ENCODE measurements at places on chromosomes 3 and 15.
A peak's percentile ranks its signal among the peaks of the same experiment; 100 is the strongest.

GRCh38 chr15:74865316-74865715, 7.8 kb downstream of the SCAMP2 start:
- DNase-seq, result no peak

GRCh38 chr3:11553436-11554235, 90.1 kb downstream of the VGLL4 start:
- DNase-seq, result no peak

GRCh38 chr3:145716519-145716918, 444.5 kb downstream of the PLOD2 start:
- no peak for DNase-seq

GRCh38 chr3:29557186-29557585, 276.3 kb downstream of the RBMS3 start:
- DNase-seq, result no peak

DNA sequence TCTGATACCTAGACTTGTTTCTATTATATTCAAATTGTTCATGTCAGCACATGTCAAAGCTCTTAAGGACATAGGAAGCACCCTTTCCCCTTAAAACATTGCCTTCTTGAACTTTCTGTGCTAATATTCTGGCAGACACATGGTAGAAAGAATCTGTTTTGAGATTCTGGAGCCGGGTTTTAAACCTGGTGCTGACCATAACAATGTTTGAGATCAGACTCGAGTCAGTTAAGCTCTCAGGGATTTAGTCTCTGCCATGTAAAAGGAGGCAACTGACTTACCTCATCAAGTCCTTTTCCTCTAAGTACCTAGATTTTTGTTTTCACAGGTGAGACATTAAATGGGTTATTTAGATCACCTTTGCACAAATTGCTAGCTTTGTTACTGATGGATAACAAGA, 38.9 kb downstream of the RBMS3 start:
- no peak for DNase-seq

- DNase-seq, result no peak
Observed at GRCh38 chr3:197953881-197954280, 3.9 kb downstream of the RPL35A start.

DNA sequence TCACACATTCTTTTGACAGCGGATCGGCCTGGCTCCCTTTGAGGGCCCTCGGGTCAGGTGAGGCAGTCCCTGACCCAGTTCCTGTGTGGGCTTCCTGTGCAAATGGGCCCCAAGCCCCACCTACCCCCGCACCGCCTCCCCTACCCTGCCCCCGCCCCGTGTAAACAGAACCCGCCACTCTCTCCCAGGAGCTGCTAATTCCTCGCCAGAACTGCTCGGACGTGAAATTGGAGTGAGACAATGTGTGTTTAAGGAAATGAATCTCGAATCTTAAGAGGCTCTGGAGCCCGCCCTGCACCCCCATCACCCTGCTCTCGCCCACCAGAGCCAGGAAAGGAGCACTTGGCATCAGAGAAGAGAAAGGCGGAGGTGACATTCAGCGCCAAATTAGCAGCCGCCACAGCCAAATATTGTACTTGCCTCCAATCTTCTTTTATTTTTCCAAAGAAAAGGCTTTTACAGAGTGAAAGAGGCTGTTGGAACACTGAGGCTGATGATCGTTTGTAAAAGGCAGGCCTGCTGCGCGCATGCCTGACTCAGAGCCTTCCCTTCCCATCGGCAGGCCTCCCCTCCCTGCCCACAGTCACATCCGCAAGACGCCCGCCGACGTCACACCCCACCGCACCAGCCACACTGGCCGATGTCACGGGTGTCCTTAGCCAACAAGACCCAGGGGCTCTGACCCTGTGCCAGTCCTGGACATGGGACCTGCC, 53.1 kb downstream of the CACNA2D2 start:
- DNase-seq, result peak; percentile 93

- DNase-seq, result peak; percentile 92
Observed at GRCh38 chr3:185362850-185363661, at the start of gene MAP3K13. MAP3K13 (plus strand) TSS chr3:185363136; CDS start chr3:185428582, 65,446 bp downstream.

- DNase-seq, result no peak
Observed at GRCh38 chr3:151011427-151011826, 38.9 kb upstream of the CLRN1 start.

- no peak for DNase-seq
Observed at GRCh38 chr15:89803941-89804800, 10.5 kb downstream of the ANPEP start.

DNA sequence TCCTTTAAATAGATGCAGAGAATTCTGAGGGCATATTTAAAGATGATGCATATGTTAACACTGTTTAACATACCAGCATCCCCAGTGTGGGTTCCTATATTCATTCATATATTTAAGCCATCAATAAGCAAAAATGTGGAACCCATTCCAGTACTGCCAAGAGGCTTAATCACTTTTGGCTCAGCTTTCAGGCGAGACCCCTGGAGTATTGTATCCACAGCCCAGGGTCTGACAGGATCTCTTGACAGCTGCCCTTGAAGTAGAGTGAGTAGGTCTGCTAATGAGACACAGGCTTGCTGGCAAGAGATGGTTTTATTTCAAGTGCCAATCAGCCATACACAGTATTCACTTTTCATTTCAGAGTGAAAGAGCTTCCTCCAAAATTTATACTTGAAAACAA, 367.3 kb downstream of the OCA2 start:
- no peak for DNase-seq

GRCh38 chr15:89371228-89372044, 36.8 kb upstream of the POLG start:
- DNase-seq, result no peak

- DNase-seq, result no peak
Observed at GRCh38 chr3:107216711-107217110, 160.5 kb upstream of the CCDC54 start.

- no peak for DNase-seq
Observed at GRCh38 chr15:59879506-59880265, 124.4 kb upstream of the FOXB1 start.

DNA sequence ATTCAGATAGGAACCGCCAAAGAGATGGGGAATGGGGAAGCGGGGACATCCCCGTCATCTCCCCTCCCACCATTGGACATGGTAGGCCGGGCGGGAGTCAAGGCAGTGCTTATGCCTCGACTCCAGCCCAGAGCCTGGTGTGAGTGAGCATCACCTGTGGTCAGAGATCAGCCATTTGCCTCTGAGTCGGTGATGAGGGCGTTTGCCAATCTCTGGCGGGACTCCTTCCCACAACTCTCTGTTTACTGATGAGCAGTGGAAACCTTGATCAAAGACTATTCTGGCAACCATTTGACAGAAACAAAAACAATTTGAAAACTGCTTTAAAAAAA, 63.9 kb upstream of the HES1 start:
- no peak for DNase-seq

DNA sequence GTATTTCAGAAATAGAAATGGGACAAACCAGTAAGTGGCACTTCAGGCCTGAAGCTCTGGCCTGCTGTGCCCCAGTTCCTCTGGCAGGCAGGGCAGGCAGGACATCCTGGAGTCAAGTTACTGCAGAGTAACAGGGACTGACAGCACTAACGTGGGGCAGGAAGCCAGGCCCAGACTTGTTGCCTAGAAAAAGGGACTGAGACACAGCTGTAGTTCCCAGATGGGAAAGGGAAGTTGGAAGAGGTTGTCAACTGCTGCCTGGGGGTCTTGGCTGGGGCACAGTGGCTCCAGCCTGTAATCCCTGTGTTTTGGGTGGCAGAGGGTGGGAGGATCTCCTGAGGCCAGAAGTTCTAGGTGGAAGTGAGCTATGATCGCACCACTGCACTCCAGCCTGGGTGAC, 171.9 kb downstream of the FMN1 start:
- DNase-seq, result no peak

GRCh38 chr3:77687545-77687944, 647.6 kb downstream of the ROBO2 start:
- DNase-seq, result no peak

DNA sequence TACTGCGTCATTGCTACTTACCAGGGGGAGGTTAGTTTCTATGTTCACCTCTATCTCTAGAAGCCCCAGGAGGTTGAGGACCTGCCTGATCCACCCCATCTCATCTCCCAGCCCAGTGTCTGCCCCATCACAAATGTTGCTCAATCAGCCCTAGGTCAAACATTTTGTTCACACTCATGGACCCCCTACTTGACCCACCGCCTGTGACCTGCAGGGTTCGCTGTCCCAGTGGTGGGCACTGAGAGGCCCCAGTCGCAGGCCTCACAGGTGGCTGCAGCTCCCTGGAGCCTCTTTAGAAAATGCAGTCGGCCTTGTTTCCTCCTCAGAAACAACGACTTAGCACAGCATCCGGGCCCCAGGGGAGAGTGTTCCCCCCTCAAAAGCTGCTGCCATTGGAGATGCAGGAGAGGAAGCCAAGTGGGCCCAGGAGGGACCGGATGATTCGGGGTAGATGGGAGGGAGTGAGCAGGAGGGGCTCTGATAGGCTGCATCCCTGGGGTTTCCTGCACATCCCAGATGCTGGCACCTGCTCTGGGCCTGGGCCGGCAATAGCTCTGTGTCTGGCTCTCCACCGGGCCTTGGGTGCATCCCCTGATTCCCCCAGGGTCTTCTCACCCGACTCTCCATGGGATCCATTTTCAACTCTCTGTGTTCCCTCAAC, 18.4 kb upstream of the INSYN1 start:
- DNase-seq, result no peak

- no peak for DNase-seq
Observed at GRCh38 chr15:60000824-60001609, 3.1 kb upstream of the FOXB1 start.

DNA sequence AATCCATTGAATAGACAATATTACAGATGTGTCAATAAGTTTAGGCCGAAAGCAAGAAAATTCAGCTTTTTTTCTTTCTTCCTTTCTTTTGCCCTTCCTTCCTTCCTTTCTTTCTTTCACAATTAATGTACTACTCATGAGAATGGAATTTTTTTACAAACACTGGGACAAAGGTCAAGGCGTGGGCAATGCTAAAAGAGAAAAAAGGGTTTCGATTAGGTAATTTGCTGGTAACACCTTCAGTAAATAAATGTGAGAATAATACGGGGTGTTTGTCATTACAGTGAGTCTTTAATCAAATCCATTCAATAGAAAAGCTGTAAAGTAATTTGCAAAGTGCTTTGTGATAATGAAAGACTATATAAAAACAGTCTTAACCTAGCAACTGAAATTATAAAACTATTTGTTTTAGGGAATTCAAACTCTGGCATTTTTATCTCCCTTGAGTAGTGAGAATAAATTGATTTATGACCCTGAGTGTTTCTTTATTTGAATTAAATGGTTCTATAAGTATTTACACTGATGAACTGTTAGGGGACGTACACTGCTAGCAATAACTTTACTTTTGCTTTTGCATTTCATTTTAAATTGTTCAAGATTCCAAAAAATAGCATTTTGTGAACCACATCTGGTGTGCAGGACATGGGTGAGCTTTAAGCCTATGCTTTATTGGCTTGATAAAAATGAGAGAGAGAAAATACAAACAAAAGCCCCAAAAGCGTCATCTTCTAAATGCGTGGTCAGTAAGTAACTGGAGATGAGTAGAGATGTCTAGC, 104.2 kb upstream of the THRB start:
- DNase-seq, result no peak

GRCh38 chr3:152915695-152916094, 80.8 kb downstream of the P2RY1 start:
- no peak for DNase-seq

- DNase-seq, result no peak
Observed at GRCh38 chr3:7209098-7209497, 348.2 kb downstream of the GRM7 start.

- no peak for DNase-seq
Observed at GRCh38 chr3:132961991-132962390, 76.2 kb upstream of the TMEM108 start.

DNA sequence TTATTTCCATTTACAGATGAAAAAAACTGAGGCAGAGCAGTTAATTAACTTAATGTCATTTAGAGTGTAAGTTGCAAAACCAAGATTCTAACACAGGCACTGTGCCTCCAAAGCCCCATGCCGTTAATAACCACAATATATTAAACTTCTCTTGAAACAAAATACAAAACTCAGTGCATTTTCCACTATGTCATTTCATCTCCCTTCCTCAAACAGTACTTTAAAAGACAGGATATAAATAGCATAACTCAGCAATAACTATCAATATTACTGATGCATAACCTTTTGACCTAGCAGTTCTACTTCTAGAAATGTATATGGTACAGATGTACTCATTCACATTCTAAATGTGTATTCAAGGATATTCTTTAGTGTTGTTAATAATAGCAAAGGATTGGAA, 5.1 kb upstream of the TASOR start:
- DNase-seq, result no peak

- peak; percentile 65 for DNase-seq
Observed at GRCh38 chr15:74253211-74253921, 17.2 kb downstream of the CCDC33 start.

DNA sequence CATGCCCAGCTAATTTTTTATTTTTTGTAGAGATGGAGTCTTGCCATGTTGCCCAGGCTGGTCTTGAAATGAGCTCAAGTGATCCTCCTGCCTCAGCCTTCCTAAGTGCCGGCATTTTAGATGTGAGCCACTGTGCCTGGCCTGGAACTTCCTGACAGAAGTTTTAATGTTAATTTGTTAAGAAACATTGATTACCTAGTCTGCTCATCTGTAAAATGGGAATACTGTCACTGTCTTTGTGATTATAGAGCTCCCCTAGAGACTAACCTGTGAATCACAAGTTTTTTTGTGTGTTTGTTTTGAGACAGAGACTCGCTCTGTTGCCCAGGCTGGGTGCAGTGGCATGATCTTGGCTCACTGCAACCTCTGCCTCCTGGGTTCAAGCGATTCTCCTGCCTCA, 4.3 kb upstream of the EIF3J start:
- no peak for DNase-seq

DNA sequence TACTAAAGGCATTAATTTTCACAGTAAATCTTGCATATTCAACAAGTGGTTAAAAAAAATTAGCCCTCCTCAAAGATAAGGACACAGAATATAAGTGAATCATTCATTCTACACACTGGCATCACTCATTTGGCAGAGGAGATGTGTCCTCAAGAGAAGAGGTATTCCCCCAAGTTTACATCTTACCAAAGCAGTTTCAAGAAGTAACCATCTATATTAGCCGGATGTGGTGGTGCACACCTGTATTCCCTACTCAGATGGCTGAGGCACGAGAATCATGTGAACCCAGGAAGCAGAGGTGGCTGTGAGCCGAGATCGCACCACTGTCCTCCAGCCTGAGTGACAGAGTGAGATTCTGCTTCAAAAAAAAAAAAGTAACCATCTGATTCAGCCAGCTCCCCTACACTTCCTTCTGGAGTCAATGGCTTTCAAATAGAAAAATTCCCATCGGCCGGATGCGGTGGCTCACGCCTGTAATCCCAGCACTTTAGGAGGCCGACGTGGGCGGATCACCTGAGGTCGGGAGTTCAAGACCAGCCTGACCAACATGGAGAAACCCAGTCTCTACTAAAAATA, 15.4 kb downstream of the RAF1 start:
- no peak for DNase-seq

- DNase-seq, result no peak
Observed at GRCh38 chr3:62614527-62614926, 241.2 kb upstream of the FEZF2 start.

GRCh38 chr15:38768970-38769369, 204.4 kb upstream of the RASGRP1 start:
- no peak for DNase-seq

DNA sequence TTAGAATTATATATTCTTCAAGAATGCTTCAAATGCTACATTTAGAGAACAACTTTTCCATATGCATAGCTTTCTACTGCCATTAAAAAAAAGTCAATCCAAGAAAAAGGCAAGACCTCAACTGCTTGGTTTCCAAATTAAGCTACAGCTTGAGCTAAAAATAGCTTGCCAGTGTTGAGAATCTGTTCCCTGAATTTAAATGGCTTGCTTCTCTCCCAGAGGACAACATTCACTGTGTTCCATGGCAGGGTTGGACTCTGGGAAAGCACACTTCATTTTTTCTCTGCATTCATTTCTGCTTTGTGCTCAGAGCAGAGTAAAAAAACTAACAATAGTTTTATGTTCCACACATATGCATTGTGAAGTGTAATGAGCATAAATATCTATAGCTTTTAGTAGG, 50.3 kb upstream of the ACTL6A start:
- no peak for DNase-seq
